ENCODE measurements at places on chromosomes 2 and 18. TPM values are rescaled to one million over a fixed set of nuclear protein-coding genes. Genes with fewer than 3 reads are reported as not detected.

Gene MYOM1
- 1.5 TPM for total RNA-seq

Gene ECEL1
- 0.12 TPM for total RNA-seq

DNA sequence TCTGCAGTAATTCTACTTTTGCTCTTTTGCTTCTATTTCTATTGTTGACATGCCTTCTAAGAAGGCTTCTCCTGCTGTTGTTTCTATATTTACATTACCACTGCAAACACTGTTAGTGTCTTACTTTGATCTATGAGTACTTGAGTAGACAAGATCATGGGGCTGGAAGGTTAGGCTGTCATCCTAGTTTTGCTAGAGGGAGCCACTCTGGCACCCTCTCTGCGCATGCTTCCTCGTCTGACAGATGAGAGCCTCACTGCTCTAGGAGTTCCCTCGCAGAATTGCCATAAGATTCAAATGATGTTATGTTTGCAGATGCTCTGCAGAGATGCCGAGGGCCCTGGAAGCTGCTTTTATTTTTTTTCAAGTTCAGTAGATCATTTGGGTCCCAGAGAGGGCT, 185.6 kb downstream of the RNF144A start:
- DNase-seq: no peak

DNA sequence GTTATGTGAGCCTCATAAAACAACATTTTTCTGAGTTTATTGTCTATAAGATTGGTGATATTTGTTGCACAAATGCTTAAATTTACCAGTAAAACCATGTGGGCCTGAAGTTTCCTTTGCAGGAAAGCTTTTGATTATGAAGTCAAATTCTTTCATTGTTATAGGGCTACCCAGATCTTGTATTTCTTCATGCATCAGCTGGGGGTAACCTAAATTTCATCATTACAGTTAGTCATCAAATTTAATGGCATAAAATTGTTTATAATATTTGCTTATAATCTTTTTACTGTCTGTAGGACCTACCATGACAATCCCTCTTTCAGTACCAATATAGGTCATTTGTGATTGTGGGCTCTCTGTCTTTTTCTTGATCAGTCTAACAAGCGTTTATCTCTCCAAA, 47.8 kb downstream of the SMAD2 start:
- no peak for DNase-seq

Gene CRYBA2
- total RNA-seq: not detected

- DNase-seq: no peak
Observed at GRCh38 chr2:59018737-59019136, 777.6 kb upstream of the FANCL start.

Gene STPG4
- 0.25 TPM for total RNA-seq

Gene CCDC102B
- 9.1 TPM for total RNA-seq

Gene FSHR
- not detected for total RNA-seq

GRCh38 chr2:223050900-223051504, 988 bp upstream of the KCNE4 start:
- DNase-seq: no peak

GRCh38 chr18:65414501-65414900, 336.3 kb upstream of the CDH7 start:
- DNase-seq: no peak

Gene FEV
- not detected for total RNA-seq

Data from chondrocyte (in vitro differentiated cells).